ENCODE measurements at places on chromosomes 4 and X.

- DNase-seq, result no peak
Observed at GRCh38 chr4:139773560-139774318, 108.1 kb downstream of the MGST2 start.

DNA sequence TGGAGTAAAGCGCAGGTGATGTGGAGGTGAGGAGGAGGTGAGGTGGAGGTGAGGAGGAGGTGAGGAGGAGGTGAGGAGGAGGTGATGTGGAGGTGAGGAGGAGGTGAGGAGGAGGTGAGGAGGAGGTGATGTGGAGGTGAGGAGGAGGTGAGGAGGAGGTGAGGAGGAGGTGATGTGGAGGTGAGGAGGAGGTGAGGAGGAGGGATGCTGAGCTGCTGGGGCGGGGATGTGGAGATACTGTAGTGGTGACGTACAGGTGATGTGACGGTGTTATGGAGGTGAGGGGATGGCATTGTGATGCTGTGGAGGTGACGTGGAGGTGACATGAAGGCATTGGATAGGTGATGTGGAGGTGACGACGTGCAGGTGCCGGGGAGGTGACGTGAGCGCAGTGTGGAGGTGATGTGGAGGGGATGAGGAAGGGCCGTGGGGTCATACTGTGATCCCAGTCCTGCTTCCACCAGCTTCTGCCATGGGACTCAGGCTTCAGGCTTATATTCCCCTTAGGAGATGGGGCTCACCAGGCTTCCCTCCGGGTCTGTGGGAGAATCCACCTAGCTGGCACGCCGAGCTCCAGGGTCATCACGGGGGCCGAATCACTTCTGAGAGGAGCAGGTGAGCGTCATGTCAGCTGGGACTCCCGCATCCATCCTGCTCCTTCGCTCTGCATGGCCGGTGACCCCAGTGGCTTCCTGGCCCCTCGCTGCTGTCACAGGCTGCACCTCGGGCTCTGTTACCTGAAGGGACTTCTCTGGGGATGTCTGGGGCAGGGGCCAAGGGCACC, 47.9 kb upstream of the GRPEL1 start:
- DNase-seq, result no peak

- DNase-seq, result no peak
Observed at GRCh38 chr4:121773883-121774282, 8.9 kb upstream of the SMIM43 start.

GRCh38 chr4:145881989-145882388, 56.6 kb downstream of the ZNF827 start:
- DNase-seq, result no peak

- DNase-seq, result no peak
Observed at GRCh38 chrX:132022967-132023895, at the start of gene STK26. Gene STK26, plus strand, starts transcription at chrX:132023302. Its CDS starts 316 bp downstream, at chrX:132023618.

GRCh38 chr4:26751838-26752237, 108.8 kb upstream of the STIM2 start:
- no peak for DNase-seq

DNA sequence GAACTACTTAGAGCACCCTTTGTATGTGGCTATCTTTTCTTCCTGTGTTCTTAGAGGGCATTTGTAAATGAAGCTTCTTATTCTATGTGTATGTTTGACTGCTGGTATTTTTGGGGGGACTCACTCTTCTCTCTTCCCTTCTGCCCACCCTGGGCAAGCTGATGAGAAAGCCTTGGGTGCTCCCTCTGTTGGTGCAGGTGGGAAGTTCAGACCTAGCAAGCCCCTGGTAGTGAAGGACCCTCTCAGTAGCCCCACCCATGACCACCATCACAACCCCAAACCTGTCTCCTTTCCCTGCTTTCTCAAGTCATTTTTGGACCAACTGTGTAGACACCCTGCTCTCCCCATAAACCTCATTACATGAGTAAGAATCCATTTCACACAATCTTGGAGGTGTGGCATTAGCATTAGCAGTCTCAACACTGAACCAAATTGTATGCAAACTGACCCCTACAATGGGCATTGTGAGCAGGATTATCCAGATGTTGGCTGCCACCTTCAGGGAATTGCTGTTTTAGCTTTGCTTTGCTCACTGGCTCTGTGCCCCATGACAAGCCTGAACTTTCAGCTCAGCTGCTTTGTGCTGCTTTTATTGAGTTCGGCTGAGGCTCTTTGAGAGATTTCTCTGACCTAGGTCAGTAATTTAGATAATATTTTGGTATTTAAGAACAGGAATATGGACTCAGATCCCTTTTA, 27.9 kb downstream of the TRIM61 start:
- DNase-seq, result no peak

DNA sequence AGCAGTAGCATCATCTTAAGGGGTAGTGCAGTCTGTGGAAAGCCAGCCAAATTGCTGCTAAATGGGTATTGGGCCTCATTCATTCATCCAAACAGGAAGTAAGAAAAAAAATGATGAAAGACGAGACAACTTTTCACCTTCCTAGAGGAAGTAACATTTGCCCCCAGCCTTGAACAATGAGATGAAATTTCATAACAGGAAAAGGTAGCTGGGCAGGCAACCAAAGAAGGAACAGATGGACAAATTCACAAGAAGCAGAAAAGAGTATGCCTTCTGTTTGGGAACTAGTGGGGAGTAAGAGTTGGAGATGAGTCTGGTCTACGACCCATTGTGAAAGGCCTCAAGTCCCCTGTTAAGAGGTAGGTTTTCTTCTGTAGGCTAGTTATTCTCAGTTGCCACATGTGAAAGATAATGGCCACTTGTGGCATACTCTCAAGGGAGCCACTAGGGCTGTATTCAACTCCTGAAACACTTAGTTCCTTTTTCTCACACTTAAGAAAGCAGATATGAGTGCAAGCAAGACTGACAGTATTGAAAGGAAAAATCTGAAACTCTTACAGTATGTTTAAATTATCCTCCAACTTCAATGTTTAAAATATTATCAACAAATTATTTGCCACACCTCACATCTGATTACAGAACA, 190.4 kb downstream of the AR start:
- no peak for DNase-seq

DNA sequence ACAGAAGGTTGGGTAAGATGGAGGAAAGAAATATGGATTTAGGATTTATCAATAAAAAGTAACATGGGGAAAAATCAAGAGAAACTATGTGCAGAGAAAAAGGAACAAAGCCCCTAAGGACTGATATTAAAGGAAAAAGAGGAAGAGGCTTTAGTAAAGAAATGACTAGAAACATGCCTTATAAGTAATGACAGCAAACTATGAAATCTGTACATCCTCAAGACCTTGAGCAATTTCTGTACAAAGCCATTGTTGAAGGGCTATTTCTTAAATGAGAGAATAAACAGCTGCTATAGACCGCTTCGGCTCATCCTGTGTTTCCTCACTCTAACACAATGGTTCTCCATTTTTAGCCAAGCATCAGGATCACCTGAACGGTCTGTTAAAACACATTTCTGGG, 180.3 kb upstream of the ATOH1 start:
- DNase-seq, result no peak

GRCh38 chr4:30968926-30969325, 248.8 kb downstream of the PCDH7 start:
- no peak for DNase-seq

DNA sequence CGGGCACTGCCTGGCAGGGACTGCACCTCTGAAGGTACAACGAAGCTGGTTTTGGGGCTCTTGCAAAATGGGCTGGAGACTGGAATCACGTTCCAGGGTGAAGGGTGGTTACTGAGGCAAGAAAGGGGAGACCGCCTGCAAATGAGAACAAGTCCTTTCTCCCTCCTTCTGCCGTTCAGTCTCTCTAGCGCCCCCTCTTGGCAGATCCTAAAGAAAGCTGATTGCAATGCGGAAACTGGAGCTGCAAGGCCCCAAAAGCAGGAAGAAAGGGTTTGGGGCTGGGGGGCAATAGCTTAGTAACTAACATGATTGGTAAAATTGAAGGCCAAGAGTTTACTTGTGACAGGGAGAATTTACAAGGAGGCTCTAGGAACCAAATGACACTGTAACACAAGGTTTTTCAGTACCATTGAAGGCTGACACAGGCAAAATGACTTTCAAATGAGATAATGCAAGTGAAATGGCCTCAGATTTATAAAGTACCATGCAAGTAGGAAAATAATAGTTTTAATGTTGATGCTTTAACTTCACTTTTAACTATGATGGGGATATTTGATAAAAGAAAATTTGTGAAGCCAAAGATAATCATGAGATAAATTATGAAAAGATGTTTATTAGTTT, 222.7 kb upstream of the HAND2 start:
- peak; percentile 67 for DNase-seq
